SJCRH30 (cell line): ENCODE measurements at places on chromosomes 12 and 14. TPM values are rescaled to one million over a fixed set of nuclear protein-coding genes. Genes with fewer than 3 reads are reported as not detected.
A peak's percentile ranks its signal among the peaks of the same experiment; 100 is the strongest.

EXD2 gene
- total RNA-seq, result 9.8 and 10.0 TPM in 2 replicates

RNU4-1 gene
- total RNA-seq, result under 0.01 TPM in 2 replicates

ACOT4 gene
- 0.08 TPM in 1 of 2 replicates, not detected in the other for total RNA-seq

GPR162 gene
- 2.2 and 3.5 TPM in 2 replicates for total RNA-seq

KRT85 gene
- total RNA-seq, result not detected in 2 replicates

ESYT1 gene
- total RNA-seq, result 86.7 and 92.9 TPM in 2 replicates

ARL6IP4 gene
- total RNA-seq, result 135 and 144 TPM in 2 replicates

P3H3 gene
- 13.7 and 19.3 TPM in 2 replicates for total RNA-seq

GRCh38 chr14:99655521-99655920 is 10.6 kb downstream of the HHIPL1 start:
- no peak for DNase-seq

DNA sequence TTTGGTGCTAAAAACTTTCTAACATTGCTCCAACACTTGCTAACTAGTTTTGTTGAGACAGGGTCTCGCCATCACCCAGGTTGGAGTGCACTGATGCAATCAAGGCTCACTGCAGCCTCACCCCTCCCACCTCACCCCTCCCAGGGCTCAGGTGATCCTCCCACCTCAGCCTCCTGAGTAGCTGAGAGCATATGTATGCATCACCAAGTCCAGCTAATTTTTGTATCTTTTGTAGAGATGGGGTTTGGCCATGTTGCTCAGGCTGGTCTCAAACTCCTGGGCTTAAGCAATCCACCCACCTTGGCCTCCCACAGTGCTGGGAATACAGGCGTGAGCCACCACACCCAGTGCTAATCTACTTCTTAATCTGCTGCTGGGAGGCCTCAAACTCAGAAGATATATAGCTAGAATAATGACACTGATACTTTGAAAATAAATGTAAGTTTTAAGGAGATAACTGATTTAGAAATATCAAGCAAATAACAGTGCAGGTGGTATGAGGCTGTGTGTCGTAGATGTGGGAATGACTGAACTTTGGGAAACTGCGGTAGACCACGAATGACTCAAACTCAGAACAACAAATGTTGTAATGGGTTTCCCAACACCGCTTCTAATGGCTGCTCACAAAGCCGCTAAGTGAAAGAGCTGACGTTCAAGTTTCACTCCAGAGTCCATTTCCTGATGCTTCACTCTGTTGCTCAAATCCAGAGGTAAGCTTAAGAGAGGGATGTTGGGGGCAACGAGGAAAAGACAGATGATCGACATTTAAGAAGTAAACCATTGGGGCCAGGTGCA is 10.0 kb downstream of the TMCC3 start:
- no peak for DNase-seq

GRCh38 chr12:75738486-75738885 is 227.1 kb upstream of the KRR1 start:
- DNase-seq, result peak; percentile 36

DNA sequence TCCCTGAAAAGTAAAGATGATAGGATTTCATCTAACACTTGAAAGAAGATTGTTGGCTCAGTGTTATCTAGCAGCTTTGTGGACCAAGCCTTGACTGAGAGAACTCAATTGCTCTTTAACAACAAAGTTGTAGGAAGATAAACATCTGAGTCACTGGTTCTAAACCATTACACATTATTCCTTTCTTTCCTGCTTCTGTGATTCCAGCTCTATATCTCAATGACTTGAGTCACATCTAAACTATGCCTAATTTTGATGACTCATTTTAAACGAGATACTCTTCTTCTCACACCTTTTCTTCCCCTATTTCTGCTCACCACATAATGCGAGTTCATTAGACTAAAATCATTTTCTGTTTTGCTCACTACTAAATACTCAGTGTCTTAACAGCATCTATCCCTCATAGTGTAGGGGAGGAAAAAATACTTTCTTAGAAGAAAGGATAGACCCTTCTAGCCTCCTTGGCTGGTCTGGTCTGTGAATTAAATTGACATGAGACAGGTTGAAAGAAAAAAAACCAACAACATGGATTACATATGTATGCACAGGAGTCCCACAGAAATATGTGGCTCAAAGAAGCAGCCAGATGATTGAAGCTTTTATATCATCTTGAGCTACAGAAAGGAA is 201.4 kb downstream of the C12orf50 start:
- no peak for DNase-seq

DNA sequence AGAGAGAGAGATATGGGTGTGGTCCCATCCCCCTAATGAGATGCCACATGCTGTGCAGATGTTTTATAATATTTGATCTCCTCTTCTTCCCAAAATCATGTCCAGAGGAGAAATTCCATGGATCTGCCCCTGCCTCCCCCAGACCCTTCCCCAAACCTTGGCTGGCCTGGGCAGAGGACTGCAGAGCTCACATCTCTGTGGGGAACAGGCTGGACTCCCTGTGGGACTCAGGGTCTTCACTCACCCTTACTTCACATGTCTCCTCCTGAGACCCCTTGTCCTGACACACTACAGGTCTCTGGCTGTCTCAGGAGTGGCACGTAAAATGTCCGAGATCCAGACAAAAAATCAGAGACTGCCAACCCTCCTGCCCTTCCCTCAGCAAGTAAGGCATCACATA is 76.0 kb upstream of the CAPRIN2 start:
- no peak for DNase-seq

GRCh38 chr14:34211732-34212131 is 250.3 kb downstream of the SPTSSA start:
- no peak for DNase-seq

DNA sequence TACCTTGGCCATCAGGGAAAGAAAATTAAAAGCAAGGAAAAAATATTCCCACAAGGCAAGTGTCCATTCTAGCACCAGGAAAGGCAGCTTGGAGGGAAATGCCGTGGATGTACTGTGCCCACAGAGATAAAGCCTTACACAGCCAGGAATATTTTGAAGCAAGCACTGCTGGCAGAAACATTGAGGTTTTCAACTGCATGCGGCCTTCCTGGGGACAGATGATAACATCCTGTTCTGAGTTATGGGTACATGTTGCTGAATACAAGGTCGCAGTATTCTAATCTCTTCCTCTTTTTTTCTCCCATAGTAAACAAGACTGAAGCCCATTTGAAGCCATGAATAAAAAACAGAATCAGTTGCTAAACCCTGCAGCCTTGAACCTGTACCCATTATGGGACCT is 197.1 kb downstream of the BTG1 start:
- no peak for DNase-seq
